Fibroblast of skin of right biceps (primary cell): ENCODE measurements at places on chromosomes 2 and 18.
A peak's percentile ranks its signal among the peaks of the same experiment; 100 is the strongest.

DNA sequence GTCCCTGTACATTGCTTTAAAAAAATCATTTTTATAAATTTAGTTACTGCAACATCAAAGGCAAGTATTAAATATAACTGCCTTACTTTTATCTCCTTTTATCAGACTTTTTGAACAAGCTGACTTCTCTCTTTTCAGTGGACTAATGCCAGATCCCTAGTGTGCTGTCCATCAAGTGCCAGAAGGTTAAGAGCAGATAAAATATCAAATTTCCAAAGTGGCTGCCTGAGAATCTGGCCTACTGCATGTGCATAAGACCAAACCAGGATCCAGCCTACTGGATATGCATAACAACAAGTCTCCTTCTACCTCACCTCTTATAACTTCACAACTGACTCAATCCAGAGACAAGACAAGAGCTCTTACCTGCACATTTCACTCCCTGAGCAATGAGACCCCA lies 59.8 kb upstream of the CHRNA1 start:
- DNase-seq: no peak

GRCh38 chr2:67208887-67209500 lies 188.1 kb upstream of the ETAA1 start:
- DNase-seq: peak; percentile 6

DNA sequence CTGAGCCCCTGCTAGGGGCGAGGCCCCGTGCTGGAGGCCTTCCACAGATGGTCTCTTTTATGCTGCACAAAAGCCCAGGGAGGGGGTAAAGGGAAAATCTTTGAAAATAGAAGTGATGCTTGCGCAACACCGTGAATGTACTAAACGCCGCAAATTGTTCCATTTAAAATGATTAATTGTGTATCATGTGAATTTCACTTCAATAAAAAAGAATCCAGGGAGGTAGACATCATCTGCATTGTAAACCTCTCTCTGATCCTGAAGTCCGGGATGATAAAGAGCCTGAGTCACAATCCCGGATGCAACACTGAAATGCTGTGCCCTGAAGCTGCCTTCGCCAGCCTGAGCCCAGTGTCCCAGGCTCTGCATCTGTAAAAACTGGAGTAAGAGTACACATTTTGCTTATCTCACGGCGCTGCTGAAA lies 107.7 kb upstream of the PPP1CB start:
- peak; percentile 82 for DNase-seq

- DNase-seq: no peak
Measured at GRCh38 chr2:109180786-109181185, 51.8 kb downstream of the SH3RF3 start.

GRCh38 chr2:69774984-69775982 lies 33.3 kb downstream of the ANXA4 start:
- no peak for DNase-seq

DNA sequence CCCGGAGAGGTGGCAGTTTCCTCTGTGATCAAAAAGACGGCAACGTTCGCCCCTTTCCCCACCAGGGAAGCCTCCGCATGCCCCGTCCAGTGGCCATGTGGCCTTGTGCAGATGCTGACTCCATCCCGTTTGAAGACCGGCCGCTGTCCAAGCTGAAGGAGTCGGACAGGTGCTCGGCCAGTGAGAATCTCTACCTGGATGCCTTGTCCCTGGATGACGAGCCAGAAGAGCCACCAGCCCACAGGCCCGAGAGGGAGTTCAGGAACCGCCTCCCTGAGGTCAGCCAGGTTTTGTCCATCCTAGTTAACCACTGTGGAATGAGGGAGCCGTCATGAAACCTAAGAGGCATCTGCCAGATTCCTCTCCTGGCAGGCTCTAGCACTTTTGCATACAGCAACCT lies 113.6 kb downstream of the MTCL1 start:
- no peak for DNase-seq
